ENCODE measurements at places on chromosomes 11 and 22. TPM values are rescaled to one million over a fixed set of nuclear protein-coding genes. Genes with fewer than 3 reads are reported as not detected.

- DNase-seq: no peak
These were observed 27.0 kb downstream of the ADA2 start for GRCh38 chr22:17192186-17192585.

- DNase-seq: no peak
These were observed 15.5 kb upstream of the TSPAN18 start for GRCh38 chr11:44711113-44711786.

GRCh38 chr11:36390963-36391471, 94.9 kb downstream of the PRR5L start:
- no peak for DNase-seq

DNA sequence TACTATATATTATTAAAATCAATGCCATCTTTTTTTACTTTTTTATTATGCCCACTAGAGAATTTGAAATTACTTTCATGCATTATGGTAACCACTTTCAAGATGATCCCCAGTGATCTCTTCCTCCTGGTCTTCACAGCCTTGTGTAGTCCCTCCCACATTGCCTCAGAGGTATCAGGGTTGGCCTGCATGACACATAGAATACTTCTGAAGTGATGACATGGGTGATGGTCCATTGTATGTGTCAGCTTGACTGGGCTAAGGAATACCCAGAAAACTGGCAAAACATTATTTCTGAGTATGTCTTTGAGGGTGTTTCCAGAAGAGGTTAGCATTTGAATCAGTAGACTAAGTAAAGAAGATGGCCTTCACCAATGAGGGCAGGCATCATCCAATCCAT, 14.2 kb upstream of the ISX start:
- DNase-seq: no peak

DNA sequence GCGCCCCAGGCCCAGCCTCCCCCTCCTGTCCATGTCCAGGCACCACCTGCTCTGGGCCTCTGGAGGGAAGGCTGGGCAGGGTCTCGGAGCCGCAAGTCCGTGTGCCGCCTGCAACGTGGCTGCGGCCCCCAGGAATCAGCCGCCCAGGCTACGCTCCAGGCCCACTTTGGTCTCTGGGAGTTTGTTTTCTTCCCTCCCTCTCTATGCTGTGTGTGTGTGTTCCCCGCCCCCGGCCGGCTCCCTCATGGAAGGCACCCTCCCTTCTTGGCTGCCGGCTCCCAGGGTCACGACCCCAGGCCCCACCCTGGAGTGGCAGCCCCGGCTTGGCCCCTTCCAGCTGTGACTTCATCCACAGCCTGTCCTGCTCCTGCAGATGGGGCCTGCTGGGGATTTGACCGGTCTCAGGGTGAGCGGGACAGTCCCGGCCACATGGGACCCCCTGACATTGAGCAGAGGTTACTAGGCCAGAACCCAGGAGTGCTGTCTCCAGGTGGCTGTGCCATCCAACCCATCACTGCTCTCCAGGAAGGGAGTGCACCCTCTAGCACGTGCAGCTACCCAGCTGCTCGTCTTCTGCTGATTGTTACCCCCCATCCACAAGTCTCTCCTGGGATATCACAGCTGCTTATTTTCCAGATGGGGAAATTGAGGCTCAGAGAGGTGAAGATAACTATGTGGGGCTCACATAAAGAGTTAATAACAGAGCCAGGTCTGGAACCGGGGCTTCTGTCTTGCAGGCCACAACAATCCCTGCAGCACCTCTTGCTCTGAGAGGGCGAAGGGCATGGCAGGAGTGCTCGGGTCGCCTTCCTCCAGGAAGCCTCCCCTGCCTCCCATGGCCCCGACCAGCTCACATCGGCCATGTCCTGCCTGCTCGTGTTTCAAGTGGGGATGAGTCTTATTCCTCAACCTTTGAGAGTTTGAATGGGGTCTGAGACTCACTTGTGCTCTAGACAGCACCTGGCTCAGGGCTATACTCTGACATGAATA, 2.8 kb upstream of the LIF start:
- DNase-seq: peak; percentile 74

The CCDC157 gene
- 0.58 TPM for total RNA-seq

DNA sequence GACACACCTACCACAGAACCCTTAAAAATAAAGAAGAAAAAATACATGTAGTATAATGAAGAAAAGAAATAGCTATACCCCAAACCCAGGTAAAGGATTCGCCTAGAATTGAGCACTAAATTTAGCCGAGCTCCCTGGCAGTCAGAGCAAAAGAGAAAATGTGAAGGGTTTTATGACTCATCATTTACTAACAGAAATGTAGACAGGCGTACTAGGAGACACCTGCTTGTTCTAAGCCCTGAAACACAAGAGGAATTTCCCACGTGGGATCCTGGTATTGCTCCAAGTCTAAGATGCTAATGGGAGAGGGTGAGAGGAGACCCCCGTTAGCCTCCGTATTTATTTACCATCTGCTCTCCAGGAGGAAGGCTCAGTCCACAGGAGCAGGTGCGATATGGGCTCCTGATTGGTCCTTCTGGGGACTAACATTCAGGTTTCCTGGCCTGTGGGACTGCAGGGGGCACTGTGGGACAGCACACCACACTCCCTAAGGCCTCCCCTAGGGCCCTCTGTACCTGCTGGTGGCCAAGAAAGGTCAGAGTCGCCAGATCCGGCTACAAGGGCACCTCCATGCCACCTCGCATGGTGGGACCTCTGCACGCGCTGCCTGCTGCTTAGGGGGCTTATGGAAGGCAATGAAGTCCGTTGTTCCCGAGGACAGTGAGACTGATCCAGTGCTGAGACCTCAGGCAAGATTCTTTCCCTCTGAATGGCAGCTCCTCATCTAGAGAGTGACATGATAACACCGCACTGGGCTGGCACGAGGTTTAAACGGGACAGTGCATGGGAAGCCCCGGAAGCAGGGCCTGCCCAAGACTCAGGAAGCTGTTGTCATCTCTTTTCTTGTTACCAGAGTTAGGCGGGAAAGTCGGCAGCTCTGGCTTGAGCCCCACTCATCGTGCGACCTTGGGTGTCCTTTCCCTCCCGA, 25.8 kb downstream of the KCNC1 start:
- peak; percentile 51 for DNase-seq

- no peak for DNase-seq
These were observed 82.3 kb downstream of the RASSF10 start for GRCh38 chr11:13091373-13091772.

The NTM gene
- total RNA-seq: 1.0 TPM
